ENCODE measurements at places on chromosomes 11 and 22.

- no peak for DNase-seq
These were observed 198.1 kb upstream of the SEZ6L start for GRCh38 chr22:25970999-25971811.

DNA sequence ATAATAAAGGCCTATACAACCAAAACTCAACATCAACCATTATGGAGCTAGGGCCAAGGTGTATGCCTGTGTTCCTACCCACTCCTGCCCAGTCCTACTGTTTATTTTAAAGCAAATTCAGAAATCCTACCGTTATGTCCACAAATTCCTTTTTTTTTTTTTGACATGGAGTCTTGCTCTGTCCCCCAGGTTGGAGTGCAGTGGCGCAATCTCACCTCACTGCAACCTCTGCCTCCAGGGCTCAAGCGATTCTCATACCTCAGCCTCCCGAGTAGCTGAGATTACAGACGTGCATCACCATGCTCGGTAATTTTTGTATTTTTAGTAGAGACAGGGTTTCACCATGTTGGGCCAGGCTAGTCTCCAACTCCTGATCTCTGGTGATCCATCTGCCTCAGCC lies 3.1 kb upstream of the CPT1A start:
- no peak for DNase-seq

GRCh38 chr11:12089473-12089872 lies 20.9 kb upstream of the MICAL2 start:
- no peak for DNase-seq

DNA sequence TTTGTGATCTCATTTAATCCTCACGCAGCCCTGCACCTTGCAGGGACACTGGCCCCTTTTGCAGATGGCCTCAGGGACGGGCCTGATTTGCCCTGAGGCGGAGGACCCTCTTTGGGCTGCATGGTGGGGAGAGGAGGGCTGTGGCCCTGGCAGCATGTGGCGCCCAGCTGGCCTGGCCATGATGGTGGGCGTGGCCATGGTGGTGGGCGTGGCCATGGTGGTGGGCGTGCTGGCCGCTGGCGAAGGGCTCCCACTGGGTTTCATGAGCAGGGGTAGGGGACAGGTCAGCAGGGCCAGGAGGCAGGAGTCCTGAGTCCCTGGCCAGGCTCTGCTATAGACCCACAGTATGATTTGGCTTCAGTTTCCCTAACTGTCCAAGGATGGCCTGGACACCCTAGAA lies 13.1 kb downstream of the WNT11 start:
- DNase-seq: no peak

GRCh38 chr11:106262852-106263251 lies 185.4 kb downstream of the AASDHPPT start:
- no peak for DNase-seq

DNA sequence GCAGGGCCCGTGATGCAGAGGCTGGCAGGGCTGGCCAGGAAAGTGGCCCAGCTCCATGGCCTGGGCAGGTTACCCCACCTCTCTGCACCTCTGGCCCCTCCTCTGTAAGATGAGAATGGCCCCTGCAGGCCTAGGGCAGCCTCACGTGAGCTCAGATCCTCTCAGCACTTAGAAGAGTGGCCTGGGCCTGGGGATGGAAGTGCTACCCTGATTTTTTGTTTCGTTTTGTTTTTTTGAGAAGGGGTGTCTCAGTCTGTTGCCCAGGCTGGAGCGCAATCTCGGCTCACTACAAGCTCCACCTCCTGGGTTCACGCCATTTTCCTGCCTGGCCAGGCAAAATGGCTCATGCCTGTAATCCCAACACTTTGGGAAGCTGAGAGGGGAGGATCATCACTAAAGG lies 982 bp downstream of the APOBEC3H start:
- no peak for DNase-seq

- DNase-seq: no peak
These were observed 39.4 kb upstream of the NUP50 start for GRCh38 chr22:45124176-45124847.

DNA sequence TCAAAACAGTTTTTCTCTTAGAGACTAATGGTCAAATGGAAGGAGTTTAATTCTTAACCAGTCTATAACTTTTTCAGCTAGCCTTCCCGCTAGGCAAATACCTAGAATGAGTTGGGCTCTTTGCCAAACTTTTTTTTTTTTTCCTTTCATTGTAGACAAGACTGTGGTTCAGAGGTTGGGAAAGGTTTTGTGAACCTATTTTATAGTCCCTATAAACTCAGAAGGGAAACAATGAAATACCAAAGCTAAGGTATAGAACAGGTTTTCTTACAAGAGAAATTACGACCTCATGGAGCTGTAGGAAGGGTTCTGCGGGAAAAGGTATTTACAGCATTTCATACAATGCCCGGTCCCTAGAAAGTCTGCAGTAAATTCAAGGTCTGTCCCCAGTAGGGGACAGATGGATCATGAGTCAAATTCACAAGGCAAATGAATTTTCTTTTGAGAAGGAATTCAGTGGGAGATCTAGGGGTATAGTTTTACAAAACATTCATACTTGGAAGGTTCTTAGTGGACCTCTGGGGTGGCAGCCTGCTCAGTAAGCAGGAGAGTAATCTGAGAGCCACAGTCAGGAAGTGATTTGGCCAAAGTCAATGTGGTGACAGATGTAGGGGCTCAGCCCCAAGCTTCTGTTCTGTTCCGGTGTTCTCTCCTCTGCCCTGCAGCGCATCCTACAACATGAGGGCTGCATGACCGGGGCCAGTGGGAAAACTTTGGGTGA lies 146.8 kb downstream of the DBX1 start:
- no peak for DNase-seq

DNA sequence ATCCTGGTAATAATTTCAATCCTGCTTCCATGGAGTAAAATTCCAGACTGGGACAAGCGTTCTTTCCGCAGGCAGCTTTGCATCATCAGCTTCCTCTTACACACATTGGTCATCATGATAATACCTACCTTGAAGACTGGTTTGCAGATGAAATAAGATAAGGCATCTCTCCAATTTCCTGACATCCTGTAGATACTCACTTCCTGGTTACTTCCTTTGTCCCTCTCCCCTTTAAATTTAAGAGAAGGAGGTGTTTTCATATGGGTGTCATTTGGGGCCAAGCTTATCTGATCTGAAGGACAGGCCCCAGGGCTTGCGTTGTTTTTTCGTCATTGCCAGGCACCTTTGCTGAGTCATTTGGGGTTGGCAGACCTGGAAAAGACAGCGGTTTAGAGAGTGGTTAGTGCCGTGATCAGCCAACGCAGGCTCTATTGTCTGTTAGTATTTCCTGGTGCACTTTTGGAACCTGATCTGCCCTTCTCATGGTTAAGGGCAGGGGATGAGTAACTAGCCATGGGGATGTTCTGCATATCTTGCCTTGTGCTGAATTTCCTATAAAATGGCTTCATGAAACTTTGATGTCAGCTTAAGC lies 24.1 kb downstream of the GRAMD1B start:
- DNase-seq: no peak

DNA sequence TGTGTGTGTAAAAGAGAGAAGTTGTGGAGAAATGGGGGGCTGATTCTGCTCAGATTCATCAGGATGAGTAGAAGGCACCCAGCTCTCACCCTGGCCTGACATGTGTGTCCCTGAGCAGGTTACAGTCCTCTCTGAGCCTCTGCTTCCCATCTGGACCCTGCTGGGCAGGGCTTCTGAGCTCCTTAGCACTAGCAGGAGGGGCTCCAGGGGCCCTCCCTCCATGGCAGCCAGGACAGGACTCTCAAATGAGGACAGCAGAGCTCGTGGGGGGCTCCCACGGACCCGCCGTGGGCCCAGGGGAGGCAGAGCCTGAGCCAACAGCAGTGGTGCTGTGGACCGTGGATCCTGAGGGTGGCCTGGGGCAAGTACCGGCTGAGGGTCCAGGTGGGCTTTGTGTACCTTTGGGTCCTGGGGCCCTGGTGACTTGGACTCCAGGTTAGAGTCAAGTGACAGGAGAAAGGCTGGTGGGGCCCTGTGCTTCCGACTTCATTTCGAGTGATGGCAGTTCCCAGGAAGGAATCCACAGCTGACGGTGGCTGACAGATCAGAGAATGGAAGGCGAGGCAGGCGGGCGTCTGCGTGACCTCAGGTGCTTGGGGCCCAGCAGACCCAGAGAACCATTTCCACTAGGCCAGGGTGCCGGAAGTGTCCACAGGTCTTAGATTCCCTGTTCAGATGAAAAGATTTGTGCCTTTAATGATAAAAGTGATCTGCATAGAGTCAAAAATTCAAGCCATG lies 21.9 kb downstream of the NEAT1 start:
- DNase-seq: no peak

DNA sequence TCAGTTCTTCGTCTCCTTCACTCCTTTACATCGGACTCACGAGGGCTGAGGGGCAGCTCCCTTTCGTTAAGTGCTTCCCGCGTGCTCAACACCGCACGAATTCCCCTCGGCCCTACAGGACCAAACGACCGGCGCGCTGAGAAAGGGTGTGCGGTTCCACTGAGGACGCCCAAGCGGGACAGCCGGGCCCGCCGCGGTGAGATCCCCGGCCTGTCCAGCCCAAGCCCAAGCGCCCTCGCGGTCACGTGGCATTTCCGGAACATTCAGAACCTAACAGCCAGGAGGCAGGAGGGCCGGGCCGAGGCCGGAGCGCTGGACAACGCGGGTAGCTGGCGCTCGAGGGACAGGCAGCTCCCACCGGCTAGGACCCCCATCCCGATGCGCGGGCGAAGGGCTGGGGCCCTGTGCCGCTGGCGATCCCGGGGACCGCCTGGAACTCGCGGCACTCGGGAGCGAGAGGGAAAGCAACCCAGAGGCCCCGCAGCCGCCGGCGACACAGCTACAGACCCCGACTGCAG lies 737 bp upstream of the STIP1 start:
- DNase-seq: no peak

DNA sequence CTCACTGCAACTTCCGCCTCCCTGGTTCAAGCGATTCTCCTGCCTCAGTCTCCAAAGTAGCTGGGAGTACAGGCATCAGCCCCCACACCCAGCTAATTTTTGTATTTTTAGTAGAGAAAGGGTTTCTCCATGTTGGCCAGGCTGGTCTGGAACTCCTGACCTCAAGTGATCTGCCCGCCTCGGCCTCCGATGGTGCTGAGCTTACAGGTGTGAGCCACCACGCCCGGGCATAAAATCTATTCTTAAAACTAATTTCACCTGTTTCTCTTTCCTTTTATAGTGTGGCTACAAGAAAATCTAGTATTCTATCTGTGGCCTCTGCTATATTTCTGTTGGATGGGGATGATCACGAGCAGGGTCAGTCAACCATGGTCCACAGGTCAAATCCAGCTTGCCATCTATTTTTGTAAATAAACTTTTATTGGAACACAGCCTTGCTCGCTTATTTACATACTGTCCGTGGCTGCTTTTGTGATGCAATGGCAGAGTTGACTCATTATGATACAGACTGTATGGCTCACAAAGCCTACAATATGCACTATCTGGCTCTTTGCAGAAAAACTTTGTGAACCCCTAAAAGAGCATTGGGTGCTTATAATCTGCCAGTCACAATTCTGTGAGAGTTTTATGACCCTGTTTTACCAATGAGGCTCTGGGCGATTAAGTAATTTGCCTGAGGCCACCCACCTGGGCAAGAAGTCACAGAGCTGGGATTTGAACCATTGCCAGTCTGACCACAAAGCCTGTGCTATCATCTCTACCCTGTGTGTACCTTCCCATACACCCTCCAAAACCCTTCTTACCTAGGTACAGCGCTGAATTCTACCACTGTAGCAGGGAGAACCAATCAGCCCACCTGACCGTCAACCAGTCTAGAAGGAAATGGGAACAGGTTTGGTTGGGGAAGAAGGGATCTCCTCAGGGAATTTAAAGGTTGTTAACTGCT lies 28.3 kb downstream of the SLC1A2 start:
- no peak for DNase-seq

- no peak for DNase-seq
These were observed 37.6 kb downstream of the SLC36A4 start for GRCh38 chr11:93160156-93160555.

DNA sequence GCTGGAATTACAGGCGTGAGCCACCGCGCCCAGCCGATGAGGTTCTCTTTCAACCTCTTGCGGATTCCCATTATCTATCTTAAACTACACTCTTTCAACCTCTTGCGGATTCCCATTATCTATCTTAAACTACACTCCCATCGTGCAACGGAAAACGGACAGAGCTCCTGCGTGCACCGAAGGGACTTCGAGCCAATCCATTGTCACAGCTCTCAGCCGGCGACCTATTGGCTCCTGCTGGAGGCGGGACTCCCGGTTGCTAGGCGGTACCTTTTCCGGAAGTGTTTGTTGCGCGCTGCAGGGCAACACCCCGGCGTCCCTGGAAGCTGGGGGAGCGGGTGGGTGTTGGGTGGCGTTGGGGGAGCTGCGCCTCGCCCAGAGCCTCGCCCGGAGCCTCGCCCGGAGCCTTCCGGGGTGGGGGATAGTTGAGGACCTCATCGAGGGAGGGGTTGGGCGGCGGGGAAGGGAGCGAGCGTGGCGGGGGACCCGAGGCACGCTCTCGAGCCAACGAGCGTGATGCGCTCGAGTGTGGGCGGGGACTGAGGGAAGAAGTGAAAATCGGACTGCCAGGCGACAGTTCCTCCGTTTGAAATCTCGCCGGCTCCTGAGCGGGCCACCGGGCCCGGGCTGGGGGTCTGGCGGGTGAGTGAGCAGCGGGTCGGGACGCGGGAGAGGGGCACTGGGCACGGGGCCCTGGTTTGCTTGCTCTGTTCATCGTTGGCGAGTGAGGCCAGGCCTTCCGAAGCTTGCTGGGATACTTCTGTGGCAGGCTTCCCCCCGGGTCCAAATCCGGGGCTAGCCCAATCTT lies at the start of gene CEP164:
CEP164 (plus strand) TSS at position 288 of the 808 bp plus-strand sequence. CDS start 10,733 bp downstream, outside the sequence.
- peak; percentile 94 for DNase-seq

DNA sequence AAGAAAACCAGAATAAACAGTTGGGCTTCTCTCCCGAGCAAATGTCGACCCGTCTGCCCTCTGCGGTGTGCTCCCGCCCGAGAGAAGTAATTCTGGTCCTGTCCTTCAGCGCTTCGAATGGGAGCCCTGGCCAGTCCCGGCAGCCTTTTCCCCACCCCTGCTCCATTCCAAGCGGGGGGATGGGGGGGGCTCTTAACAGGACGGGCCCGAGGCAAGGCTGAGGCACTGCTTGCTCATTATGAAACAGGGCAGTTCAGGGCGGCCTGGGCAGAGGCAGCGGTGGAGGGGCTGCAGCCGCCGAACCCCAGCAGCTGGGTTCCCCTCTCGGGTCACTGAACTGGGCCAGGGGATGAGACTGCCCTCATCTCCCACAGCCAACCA lies 9.1 kb downstream of the BACE1-AS start:
- DNase-seq: no peak

DNA sequence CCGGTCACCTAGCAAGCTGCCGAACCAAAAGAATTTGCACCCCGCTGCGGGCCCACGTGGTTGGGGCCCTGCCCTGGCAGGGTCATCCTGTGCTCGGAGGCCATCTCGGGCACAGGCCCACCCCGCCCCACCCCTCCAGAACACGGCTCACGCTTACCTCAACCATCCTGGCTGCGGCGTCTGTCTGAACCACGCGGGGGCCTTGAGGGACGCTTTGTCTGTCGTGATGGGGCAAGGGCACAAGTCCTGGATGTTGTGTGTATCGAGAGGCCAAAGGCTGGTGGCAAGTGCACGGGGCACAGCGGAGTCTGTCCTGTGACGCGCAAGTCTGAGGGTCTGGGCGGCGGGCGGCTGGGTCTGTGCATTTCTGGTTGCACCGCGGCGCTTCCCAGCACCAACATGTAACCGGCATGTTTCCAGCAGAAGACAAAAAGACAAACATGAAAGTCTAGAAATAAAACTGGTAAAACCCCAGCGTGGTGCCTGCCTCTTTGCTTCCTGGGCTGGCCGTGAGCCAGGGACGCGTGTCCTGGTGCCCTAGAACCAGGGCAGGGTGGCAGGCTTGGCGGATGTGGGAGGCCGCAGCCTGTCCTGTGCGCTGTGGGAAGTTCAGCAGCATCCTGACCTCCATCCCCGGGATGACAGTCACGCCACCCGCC lies 13.2 kb downstream of the CCND1 start:
- DNase-seq: no peak
